Lower leg skin (tissue), 4 donors: ENCODE measurements at places on chromosomes 11 and 22. TPM values are rescaled to one million over a fixed set of nuclear protein-coding genes. Genes with fewer than 3 reads are reported as not detected.

DNA sequence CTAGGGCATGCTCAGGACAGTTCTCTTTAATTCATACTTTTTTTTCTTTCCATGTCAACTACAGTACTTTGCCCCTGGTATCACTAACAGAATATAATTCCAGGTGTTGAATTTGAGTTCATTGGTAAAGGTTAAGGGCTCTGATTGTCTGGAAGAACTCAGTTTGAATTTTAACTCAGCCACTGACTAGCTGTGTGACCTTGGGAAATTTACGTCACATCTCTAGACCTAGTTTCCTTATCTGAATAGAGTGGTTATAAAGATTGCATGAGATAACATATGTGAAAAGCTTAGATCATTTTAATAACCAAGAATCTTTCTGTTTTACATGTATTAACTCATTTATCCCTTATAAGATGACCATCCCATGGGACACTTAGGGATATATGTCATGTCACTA is 15.8 kb upstream of the ZC3H12C start:
- DNase-seq = no peak

GRCh38 chr11:64713016-64713707 is 9.8 kb downstream of the NRXN2 start:
- no peak for DNase-seq

Gene CHADL
- 10.5 TPM for total RNA-seq

Gene TUBA8
- total RNA-seq = 4.7 TPM

GRCh38 chr11:114463999-114464398 is 24.7 kb downstream of the REXO2 start:
- no peak for DNase-seq

Gene KLHDC7B
- total RNA-seq = not detected

DNA sequence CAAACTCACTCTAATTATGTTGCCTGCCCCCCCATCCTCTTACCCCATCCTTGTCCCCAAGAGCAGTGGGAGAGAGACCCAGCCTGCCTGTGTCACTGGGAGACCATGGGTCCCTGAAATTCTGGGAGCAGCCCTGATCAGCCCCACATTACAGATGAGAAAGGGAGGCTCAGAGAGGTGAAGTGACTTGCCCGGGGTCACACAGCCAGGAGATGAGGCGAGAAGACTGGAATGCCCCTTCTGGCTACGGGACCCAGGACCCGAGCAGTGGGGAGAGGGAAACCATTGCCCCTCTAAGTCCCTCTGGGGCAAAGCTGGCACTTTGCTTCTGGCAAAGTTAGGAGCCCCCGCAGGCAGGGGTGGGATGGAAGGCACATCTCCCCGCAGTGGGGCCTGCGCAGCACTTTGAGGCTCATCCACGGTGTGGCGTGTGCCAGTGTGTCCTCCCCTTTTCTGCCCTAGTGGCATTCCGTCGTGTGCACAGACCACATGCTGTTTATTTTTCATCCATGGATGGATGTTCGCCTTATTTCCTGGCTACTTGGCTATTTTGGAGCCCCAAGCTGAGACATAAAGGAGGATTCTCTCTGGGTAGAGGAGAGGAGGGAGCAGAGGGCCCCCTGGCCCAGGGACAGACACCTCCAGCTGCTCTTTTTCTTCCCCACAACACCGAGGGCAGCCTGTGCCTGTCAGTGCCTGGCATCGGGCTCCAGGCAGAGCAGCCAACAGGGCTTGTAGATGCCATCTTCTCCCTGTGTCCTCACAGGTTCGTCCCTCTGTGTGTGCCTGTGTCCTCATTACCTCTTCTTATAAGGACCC is 3.7 kb upstream of the FGF3 start:
- DNase-seq = no peak

Gene OR52I2
- not detected for total RNA-seq

GRCh38 chr11:75233754-75234172 is 6.8 kb upstream of the TPBGL start:
- peak; percentile 60 for DNase-seq

- DNase-seq = peak; percentile 65
These were observed 12.7 kb upstream of the TSGA10IP start for GRCh38 chr11:65932558-65932919.

Gene OR2AG1
- not detected for total RNA-seq

DNA sequence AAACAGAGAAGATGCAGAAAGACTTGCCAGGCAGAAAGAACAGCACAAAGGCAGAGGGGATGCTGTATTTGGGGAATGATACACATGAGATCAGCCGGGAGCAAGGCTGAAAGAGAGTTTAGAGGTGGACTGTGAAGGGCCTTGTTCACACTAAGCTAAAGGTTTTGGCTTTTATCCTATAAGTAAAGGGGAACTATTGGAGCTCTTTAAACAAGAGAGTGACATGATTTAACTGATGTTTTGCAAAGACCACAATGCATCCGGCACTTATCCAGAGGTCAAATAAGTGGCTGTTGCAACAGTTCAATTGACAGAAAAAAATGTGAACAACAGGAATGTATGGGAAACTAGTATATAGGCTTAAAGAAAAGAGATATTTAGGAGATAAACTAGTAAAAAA is 64.7 kb upstream of the RRAS2 start:
- no peak for DNase-seq

- DNase-seq = no peak
These were observed 82.9 kb upstream of the THY1 start for GRCh38 chr11:119505861-119506260.

GRCh38 chr11:68843052-68843561 is 1.4 kb upstream of the CPT1A start:
- no peak for DNase-seq

Gene OR5A1
- total RNA-seq = not detected

GRCh38 chr11:64260147-64260708 is 8.9 kb downstream of the PLCB3 start:
- DNase-seq = no peak

Gene PHLDA2
- total RNA-seq = 16.0 TPM

Gene GNG3
- total RNA-seq = not detected

Gene PANX3
- total RNA-seq = not detected

Gene PSMD13
- 83.1 TPM for total RNA-seq

GRCh38 chr11:7874056-7874455 is 57.0 kb downstream of the OR10A6 start:
- DNase-seq = no peak

GRCh38 chr11:20035701-20036601 is 124.3 kb downstream of the DBX1 start:
- DNase-seq = no peak

GRCh38 chr11:64378335-64378880 is 19.4 kb downstream of the RPS6KA4 start:
- DNase-seq = no peak

Gene SHISAL1
- total RNA-seq = 0.42 TPM

DNA sequence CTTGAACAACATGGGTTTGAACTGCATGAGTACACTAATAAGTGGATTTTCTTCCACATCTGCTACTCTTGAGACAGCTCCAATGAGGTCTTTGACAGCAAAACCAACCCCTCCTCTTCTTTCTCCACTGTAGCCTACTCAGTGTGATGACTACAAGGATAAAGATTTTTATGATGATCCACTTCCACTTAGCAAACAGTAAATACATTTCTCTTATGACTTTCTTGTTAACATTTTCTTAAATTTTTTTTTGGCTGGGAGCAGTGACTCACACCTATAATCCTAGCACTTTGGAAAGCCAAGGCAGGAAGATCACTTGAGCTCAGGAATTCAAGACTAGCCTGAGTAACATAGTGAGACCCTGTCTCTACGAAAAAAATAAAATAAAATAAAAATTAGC is 9.9 kb upstream of the EIF4G2 start:
- no peak for DNase-seq

DNA sequence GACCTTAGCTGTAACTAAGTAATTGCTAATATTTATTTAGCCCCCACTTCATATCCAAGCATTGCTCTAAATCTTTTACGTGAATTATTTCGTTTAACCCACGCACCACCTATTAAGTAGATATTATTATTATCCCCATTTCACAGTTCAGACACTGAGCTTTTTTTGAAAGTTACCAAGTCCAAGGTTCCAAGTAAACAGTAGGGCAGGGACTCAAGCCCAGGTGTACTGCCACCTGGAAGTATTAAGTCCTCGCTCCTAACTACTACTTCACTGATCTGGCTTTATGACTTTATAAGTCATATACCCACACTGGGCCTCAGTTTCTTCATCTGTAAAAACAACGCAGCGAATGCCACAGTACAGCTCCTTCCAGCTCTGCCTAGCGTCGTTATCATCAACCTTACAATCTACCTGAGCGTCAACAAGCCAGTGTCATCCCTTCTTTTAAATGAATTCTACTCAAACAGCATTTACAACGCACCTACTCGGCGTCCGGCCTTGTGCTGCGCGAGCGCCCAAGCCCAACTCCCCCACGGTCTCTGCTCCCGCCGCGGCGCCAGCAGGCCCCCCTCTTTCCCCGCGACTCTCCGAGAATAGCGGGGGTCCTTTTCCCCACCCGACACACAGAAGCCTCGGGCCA is 624 bp downstream of the TMEM41B start:
- DNase-seq = no peak

- no peak for DNase-seq
These were observed at the start of gene DGCR6 for GRCh38 chr22:18905540-18906409. Gene DGCR6 (plus strand): TSS chr22:18906320. CDS start chr22:18906375, 55 bp downstream.

DNA sequence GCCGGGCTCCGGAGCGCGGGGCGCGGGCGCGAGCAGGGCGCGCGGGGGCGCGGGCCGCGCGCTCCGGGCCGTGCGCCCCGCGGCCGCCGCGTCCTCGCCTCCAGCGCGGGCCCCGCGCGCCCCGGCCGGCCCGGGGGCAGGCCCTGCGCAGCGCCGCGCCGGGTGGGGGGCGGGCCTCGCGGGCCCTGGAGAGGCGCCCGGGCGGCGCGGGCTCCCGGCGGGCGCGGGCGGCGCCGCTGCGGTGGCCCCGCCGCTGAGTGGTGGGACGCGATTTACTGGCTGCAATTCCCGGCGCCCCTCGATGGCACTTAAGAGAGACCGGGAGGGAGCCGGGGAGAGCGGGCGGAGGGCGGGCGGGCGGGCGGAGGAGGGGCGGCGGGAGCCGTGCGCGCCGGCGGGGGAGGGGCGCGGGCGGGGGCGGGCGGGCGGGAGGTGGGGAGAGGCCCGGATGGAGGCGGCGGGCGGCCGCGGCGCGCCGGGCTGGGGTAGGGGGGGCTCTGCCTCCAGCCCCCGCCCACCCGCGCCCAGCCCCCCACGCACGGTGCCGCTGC is 73.2 kb upstream of the TCF20 start:
- DNase-seq = no peak

DNA sequence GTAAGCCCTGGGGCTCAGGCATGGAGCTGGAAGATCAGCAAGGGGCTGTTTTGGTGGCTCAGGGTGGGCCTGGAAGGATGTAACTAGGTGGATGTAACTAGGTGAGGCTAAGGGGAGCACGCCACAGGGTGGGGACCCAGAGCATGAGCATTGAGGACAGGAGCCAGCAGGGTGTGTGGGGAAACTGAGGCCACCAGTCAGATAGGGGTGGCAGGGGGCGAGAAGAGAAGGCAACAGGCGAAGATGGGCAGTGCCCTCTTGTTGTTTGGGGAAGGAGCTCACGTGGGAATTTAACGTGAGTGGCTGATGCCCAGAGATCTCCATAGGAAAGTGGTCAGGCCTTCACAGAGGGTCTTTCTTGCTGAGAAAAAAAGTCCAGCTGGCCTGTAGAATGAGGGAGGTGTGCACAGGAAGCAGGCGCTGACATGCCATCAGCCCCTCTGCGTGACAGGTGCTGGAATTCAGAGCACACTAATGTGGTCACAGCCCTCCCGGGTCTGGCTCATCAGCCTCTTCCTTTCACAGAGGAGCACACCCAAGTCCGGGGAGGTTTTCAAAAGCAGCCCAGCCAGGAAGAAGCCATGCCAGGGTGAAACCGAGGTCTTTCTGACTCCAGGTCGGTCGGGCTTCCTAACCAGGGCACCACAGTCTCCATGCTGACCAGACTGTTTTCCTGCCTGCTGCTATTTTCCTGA is 54.6 kb upstream of the PAX6 start:
- no peak for DNase-seq

- no peak for DNase-seq
These were observed 424.4 kb upstream of the CCDC179 start for GRCh38 chr11:23284631-23285030.

DNA sequence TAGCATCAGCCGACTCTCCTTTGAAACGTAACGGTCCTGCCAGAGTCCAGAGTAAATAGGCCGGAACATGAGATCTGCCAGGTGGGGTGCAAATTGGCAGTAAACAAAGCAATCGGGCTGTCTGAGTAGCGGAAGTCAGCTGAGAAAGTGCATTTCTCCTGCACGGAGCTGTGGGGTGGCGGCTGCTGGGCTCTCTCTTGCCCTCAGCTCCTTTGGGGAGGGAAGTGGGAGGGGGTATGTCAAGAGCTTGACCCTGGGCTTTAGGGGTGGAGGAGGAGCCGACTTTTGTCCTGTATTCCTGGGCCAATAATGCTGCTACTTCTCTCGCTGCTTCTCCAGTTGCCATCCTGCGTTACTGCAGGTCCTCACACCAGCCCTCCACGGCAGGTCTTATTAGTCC is 11.6 kb downstream of the GRIK4 start:
- peak; percentile 65 for DNase-seq

DNA sequence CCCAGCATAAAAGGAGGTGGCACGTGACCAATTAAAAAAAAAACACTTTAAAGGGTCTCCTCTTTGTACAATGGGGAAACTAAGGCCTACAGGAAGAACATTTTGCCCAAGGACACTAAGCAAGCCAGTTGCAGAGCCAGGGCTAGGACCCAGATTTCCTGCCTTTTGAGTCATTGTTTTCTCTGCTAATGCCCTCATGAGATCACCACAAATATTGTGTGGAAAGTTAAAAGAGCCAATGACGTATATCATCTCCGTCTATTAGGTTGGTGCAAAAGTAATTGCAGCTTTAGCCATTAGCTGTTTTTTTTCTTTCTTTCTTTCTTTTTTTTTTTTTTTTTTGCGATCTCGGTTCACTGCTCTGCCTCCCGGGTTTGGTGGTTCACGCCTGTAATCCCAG is 24.1 kb upstream of the LRRC32 start:
- DNase-seq = no peak

Gene TIMP3
- total RNA-seq = 381 TPM

- no peak for DNase-seq
These were observed 154.3 kb upstream of the NCAM1 start for GRCh38 chr11:112806876-112807275.

Gene MRE11
- 14.9 TPM for total RNA-seq

Gene BARX2
- total RNA-seq = 14.9 TPM

DNA sequence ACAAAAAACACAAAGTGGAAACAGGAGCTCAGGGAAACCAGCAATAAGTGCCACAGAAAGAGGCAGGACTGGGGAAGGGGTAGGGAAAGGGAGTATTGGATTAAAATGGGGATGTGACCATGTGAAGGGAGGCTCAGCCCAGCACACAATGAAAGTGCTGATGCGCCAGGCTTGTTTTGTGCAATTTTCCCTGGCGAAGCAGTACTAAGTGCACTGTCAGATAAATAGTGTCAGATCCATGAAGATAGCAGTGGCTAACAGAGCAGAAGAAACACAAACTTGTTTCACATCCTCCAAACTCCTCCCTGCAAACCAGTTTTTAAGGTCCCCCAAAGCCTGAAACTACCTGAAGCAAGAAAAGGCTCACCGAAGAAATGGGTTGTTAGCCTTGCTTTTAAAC is 50.7 kb upstream of the RAPSN start:
- no peak for DNase-seq

GRCh38 chr11:134363592-134363991 is 31.8 kb downstream of the GLB1L2 start:
- DNase-seq = no peak
